ENCODE measurements at places on chromosomes 12 and 14. TPM values are rescaled to one million over a fixed set of nuclear protein-coding genes. Genes with fewer than 3 reads are reported as not detected.
A peak's percentile ranks its signal among the peaks of the same experiment; 100 is the strongest.

- peak overlapping the region; percentile 82 for H3K4me3 ChIP-seq
- peaks cover 42% of the 10 kb centered on the region for H3K36me3 ChIP-seq
- H3K27ac ChIP-seq = peak overlapping the region; percentile 93
- H3K27me3 ChIP-seq = no peaks in the 10 kb centered on the region
- DNase-seq = peak; percentile 19
- peaks cover 35% of the 10 kb centered on the region for H3K4me1 ChIP-seq
Measured at GRCh38 chr14:73888460-73888725, 1.7 kb downstream of the ZNF410 start.

The OXA1L gene
- total RNA-seq = 100 TPM

GRCh38 chr12:19453961-19454360, 14.7 kb downstream of the AEBP2 start:
- H3K27ac ChIP-seq = no peak overlapping the region
- H3K4me1 ChIP-seq = peaks cover 7% of the 10 kb centered on the region
- H3K36me3 ChIP-seq = no peaks in the 10 kb centered on the region
- H3K27me3 ChIP-seq = no peaks in the 10 kb centered on the region

GRCh38 chr14:91058042-91058581, 2.3 kb downstream of the RPS6KA5 start:
- DNase-seq = no peak
- H3K27me3 ChIP-seq = no peaks in the 10 kb centered on the region
- no peaks in the 10 kb centered on the region for H3K36me3 ChIP-seq
- peak overlapping the region; percentile 23 for H3K27ac ChIP-seq
- peaks cover 10% of the 10 kb centered on the region for H3K4me1 ChIP-seq
- H3K4me3 ChIP-seq = no peak overlapping the region

The DPY19L2 gene
- not detected for total RNA-seq

DNA sequence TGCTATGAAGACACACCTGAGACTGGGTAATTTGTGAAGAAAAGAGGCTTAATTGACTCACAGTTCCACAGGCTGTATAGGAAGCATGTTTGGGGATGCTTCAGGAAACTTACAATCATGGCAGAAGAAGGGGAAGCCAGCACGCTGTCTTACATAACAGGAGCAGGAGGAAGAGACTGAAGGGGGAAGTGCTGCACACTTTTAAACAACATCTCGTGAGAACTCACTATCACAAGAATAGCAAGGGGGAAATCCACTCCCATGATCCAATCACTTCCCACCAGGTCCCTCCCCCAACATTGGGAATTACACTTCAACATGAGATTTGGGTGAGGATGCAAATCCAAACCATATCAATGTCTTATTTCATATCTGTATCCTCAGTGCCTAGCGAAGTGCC, 307.2 kb downstream of the ATP23 start:
- H3K4me3 ChIP-seq = no peak overlapping the region
- no peaks in the 10 kb centered on the region for H3K36me3 ChIP-seq
- DNase-seq = no peak
- H3K27ac ChIP-seq = no peak overlapping the region
- peaks cover 8% of the 10 kb centered on the region for H3K4me1 ChIP-seq

The KRT1 gene
- not detected for total RNA-seq

The CISTR gene
- total RNA-seq = not detected

- no peaks in the 10 kb centered on the region for H3K27me3 ChIP-seq
- H3K4me1 ChIP-seq = no peaks in the 10 kb centered on the region
- H3K4me3 ChIP-seq = no peak overlapping the region
Measured at GRCh38 chr14:23916004-23916403, 37.6 kb upstream of the DHRS4 start.

DNA sequence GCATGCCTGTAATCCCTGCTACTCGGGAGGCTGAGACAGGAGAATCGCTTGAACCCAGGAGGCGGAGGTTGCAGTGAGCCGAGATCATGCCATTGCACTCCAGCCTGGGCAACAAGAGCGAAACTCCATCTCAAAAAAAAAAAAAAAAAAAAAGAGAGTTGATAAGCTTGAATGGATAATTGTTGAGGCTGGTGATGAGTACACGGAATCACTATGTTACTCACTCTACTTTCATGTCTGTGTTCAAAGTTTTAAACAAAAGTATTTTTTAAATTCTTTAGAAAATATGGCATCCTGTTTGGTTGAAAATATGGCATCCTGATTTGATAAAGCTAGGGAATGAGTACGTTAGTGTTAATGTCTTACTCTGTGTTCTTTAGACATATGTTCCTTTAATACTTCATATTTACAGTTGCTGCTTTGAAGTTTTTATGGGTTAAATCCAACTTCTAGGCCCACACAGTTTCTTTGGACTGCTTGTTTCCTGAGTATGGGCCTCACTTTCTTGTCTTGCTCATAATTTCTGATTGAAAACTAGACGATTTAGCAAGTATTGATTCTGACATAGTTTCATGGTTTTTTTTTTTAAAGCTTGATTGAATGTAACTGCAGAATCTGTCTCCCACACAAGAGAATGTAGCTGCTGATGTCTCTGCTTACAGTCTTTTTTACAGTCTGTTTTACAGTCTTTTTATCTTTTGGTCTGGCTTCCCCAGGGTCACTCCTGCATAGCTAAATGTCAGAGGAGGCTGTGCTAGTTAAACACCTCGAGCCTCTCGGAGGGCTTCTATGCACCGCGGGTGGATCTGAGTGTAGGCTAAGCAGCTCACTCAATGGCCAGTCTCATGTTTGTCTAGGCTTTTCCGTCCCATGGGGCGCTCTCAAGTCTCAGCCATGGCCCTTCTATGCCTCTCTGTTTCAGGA, 14.1 kb upstream of the FBLN5 start:
- DNase-seq = no peak
- H3K27ac ChIP-seq = no peak overlapping the region
- H3K27me3 ChIP-seq = no peaks in the 10 kb centered on the region
- peaks cover 10% of the 10 kb centered on the region for H3K4me1 ChIP-seq

GRCh38 chr14:65359503-65359902, 53.0 kb upstream of the FUT8 start:
- no peaks in the 10 kb centered on the region for H3K36me3 ChIP-seq
- peak; percentile 52 for DNase-seq
- H3K4me3 ChIP-seq = no peak overlapping the region
- no peaks in the 10 kb centered on the region for H3K27me3 ChIP-seq
- H3K4me1 ChIP-seq = peaks cover 32% of the 10 kb centered on the region
- no peak overlapping the region for H3K27ac ChIP-seq

GRCh38 chr12:1204581-1205121, 213.6 kb downstream of the ERC1 start:
- DNase-seq = no peak
- no peak overlapping the region for H3K27ac ChIP-seq
- H3K27me3 ChIP-seq = no peaks in the 10 kb centered on the region
- H3K4me3 ChIP-seq = no peak overlapping the region
- peaks cover 9% of the 10 kb centered on the region for H3K36me3 ChIP-seq
- no peaks in the 10 kb centered on the region for H3K4me1 ChIP-seq

DNA sequence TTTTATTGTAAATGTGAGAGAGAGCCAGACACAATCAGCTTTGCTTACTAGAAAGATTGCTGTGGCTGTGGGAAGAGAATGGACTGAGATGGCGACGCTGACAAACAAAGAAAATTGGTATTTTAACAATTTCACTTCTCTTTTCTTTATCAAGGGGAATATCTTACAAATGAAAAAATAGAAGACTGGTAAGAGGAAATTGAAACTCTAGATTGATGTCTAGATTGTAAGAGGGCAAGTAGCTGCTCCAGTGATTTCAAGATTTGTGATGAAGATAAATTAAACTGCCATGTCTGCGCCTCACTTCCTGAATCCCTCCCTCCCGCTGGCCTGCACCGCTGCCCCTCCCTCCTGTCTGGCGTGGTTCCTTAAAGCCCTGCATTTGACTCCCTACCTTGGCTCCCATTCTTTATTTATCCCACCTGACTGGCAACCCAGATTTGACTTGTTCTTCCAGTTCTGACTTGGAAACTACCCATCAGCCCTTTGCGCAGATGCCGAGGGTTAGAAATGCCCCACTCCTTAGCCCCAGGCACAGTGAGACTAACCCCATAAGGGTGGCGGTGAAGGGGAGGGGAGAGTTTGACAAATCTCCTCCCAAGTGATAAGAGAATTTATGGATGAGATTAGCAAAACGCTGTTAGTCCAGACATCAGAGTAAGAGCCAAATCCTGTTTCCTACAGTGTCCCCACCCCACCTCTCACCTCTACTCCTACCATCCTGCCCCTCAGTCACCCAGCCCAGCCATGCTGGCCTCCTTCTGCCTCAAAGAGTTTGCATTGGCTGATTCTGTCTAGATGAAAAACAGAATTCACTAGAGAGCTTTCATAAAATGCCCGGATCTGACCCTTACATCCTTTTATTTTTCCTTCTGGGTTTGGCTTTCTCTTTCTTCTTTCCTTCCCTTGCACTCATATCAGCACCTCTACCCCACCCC, 125.3 kb upstream of the ATF7IP start:
- H3K27me3 ChIP-seq = no peaks in the 10 kb centered on the region
- no peak for DNase-seq
- H3K4me1 ChIP-seq = peaks cover 11% of the 10 kb centered on the region

- H3K27ac ChIP-seq = no peak overlapping the region
- peaks cover 17% of the 10 kb centered on the region for H3K4me1 ChIP-seq
- peaks cover 20% of the 10 kb centered on the region for H3K27me3 ChIP-seq
- peak; percentile 35 for DNase-seq
Measured at GRCh38 chr12:117662620-117663395, 301.4 kb upstream of the NOS1 start.

DNA sequence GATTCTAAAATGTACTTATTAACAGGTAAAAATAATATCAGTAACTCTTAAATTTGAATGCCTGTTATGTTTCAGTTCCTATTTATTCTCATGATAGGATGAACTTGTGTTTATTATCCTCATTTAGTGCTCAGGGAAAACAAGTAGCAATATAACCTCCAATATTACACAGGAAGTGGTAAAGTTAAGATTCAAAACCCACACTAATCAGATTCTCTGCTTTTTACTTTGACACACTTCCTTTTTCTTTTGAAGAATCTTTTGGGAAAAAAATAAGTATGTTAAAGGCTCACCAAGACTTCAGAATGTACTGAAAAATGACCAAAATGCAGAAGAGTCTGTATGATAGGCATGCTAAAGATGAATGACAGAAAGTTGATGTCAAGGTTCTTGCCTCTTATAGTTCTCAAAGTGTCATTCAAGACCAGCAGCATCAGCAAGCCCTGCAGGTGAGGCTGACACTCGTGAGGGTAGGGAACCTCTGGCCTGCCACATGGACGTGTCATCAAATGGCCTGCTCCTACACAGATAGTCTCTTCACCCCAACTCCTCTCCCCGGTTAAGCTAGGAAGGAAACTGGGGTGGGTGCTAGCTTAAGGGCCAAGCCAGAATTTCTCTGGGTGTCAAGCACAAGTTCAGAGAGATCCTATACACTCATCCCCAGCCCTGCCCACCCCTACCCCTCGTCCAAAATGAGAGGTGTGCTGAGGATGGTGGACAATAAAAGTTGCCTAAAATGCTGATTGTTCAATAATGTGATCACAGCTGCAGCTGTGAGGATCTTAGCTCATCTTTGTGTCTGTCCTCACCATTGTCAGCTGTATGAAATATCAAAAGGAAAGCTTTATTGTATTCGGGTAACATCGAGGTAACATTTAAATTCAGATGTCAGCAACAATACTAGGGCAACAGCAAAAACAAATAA, 6.3 kb downstream of the TBPL2 start:
- no peak for DNase-seq
- H3K27ac ChIP-seq = no peak overlapping the region
- no peaks in the 10 kb centered on the region for H3K36me3 ChIP-seq

- H3K27ac ChIP-seq = peak overlapping the region; percentile 79
- peak; percentile 33 for DNase-seq
- peaks cover 37% of the 10 kb centered on the region for H3K4me1 ChIP-seq
- H3K27me3 ChIP-seq = no peaks in the 10 kb centered on the region
Measured at GRCh38 chr14:85439696-85440328, 90.1 kb upstream of the FLRT2 start.

The RGS6 gene
- not detected for total RNA-seq

The SYNDIG1L gene
- total RNA-seq = not detected

GRCh38 chr12:76006028-76006925, 25.3 kb downstream of the PHLDA1 start:
- H3K27ac ChIP-seq = no peak overlapping the region
- no peaks in the 10 kb centered on the region for H3K36me3 ChIP-seq
- H3K4me3 ChIP-seq = no peak overlapping the region
- no peak for DNase-seq
- H3K27me3 ChIP-seq = no peaks in the 10 kb centered on the region
- H3K4me1 ChIP-seq = no peaks in the 10 kb centered on the region

DNA sequence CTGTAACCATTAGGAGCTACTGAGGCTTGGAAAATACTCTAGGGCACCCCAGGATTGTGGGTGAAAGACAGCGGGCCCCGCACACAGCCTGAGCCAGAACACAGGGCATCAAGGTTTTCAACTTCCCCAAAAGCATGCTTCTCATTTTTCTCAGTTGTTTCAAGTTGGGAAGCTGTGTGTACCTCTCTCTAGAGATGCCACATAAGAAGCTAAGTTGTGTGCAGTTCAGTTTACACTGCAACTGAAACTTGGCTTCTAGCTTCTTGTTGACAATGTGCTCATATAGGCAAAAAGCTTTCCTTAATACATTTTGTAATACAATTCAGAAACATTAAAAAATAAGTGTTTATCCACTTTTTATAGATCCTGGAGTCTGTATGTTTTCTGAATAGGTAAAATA, 88.1 kb upstream of the PTPRR start:
- no peaks in the 10 kb centered on the region for H3K27me3 ChIP-seq
- no peak overlapping the region for H3K27ac ChIP-seq
- DNase-seq = no peak
- H3K4me3 ChIP-seq = no peak overlapping the region

GRCh38 chr14:79668951-79669350, 542.4 kb downstream of the DIO2 start:
- H3K4me1 ChIP-seq = no peaks in the 10 kb centered on the region
- H3K27ac ChIP-seq = no peak overlapping the region
- no peaks in the 10 kb centered on the region for H3K36me3 ChIP-seq
- peaks cover 25% of the 10 kb centered on the region for H3K27me3 ChIP-seq
- no peak for DNase-seq

The VTI1B gene
- 84.3 TPM for total RNA-seq

The SLC5A8 gene
- total RNA-seq = not detected

The MYF5 gene
- not detected for total RNA-seq

The SLC17A8 gene
- total RNA-seq = not detected

DNA sequence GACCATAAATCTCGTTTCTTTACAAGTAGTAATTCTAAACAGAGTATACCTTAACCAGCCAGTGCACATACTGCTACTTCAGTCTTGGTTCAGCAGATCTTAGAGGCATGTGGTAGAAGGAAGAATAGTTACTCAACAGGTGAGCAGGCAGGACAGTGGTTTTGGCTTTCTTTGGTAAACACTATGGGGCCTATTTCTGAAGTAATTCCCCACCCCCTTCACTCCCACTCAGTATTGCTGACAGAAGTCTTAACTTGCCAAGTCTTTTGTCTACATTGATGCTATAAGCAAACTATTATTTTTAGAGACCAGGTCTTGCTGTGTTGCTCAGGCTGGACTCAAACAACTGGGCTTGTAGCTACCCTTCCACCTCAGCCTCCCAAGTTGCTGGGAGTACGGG, 68.5 kb downstream of the FBXO34 start:
- no peaks in the 10 kb centered on the region for H3K27me3 ChIP-seq
- H3K4me3 ChIP-seq = no peak overlapping the region
- no peak overlapping the region for H3K27ac ChIP-seq
- DNase-seq = peak; percentile 68
- H3K36me3 ChIP-seq = no peaks in the 10 kb centered on the region
- H3K4me1 ChIP-seq = peaks cover 8% of the 10 kb centered on the region

The LRRC9 gene
- not detected for total RNA-seq

The SLCO1B1 gene
- not detected for total RNA-seq
